ENCODE measurements at places on chromosomes 3 and 15.

DNA sequence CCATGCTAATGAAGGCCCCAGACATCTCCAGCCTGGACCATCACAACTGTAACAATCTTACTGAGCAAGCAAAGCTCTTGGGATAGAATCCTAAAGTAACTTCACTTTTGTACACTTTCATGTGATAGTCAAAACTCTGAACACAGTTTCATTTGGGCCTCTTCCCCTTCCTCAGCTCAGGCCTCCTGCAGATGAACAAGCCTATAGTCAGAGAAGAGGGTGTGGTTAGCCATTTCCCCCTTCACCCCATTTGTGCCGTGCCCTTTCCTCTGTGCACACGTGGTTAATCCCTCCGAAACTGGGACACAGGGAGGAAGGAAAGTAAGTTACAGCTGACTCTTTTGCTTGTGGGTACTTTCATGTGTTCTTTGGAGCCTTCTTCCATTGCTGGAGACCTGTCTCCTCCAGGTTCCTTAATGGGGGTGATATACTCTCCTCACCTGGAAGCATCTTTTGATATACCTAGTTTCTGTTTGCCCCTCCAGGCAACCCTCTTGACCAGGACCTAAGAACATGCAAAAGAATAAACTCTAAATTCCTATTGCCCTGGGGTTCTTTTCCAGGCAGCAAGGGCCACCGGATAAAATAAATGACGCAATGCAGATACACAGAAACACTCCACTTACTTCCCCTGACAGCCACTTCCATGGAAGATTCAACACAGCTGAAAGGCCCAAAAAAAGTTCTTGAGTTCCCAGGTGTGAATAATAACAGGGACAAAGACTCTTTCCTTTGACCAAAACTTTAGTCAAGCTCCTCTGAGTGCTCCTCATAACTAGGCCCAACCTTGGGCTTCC, 29.6 kb upstream of the CSTA start:
- no peak for DNase-seq

- no peak for DNase-seq
Observed at GRCh38 chr3:142902356-142902755, 13.5 kb upstream of the PCOLCE2 start.

DNA sequence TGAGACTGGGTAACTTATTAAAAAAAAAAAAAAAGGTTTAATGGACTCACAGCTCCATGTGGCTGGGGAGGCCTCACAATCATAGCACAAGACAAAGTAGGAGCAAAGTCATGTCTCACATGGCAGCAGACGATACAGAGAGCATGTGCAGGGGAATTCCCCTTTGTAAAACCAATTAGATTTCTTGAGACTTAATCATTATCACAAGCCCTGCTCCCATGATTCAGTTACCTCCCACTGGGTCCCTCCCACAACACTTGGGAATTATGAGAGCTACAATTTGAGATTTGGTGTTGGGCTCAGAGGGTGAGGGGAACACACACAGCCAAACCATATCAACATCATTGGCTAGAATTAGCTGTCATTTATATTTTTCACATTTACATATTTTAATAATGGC, 221.0 kb downstream of the RSRC1 start:
- DNase-seq: no peak

- no peak for DNase-seq
Observed at GRCh38 chr3:61226166-61226686, 25.0 kb downstream of the FHIT start.

- DNase-seq: no peak
Observed at GRCh38 chr3:38254872-38255271, 10.7 kb upstream of the SLC22A13 start.

GRCh38 chr3:58471025-58471887, 20.6 kb upstream of the KCTD6 start:
- DNase-seq: peak; percentile 54

- DNase-seq: no peak
Observed at GRCh38 chr3:110869736-110870135, 201.9 kb upstream of the NECTIN3 start.

GRCh38 chr3:55294557-55294956, 192.5 kb downstream of the WNT5A start:
- DNase-seq: no peak

- DNase-seq: no peak
Observed at GRCh38 chr3:144409319-144409718, 437.7 kb downstream of the DIPK2A start.

GRCh38 chr15:98927996-98928395, 79.6 kb downstream of the PGPEP1L start:
- no peak for DNase-seq

- no peak for DNase-seq
Observed at GRCh38 chr3:44969154-44969827, 6.7 kb downstream of the ZDHHC3 start.

DNA sequence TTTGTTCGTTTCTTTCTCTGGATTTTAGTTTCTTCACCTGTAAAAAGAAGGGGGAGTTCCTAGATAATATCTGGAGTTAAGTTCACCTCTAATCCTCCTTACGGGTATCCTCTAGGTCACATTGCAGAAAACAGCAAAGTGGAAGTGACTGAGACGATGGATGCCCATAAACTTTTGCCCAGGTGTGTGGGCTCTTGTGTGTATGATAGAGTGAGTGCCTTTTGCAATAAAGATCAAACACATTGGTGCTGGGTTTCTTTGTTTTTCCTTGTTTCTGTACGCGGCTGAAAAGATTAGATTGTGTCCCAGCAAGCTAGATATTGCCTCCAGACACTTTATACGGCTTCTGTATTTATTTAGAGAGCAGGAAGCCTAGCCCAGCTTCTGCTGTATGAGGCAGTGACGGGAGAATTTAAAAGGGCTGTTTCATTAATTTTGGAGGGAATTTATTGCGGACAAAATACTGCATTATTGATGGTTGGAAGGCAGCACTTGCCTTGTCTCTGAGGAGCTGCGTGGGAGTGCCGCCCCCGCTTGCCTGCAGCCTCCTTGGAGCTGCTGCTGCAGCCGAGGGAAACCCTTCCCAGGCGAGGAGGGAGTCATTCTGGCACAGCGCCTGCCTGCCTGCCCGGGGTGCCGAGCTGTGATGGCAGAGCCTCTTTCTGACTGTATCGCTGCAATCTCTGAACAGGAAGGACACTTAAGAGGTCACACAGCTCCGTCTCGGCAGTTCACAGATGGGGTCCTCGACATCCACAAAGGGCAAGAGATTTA, 38.5 kb downstream of the PYDC2 start:
- DNase-seq: no peak

- DNase-seq: no peak
Observed at GRCh38 chr3:13045241-13045903, 27.9 kb downstream of the IQSEC1 start.

DNA sequence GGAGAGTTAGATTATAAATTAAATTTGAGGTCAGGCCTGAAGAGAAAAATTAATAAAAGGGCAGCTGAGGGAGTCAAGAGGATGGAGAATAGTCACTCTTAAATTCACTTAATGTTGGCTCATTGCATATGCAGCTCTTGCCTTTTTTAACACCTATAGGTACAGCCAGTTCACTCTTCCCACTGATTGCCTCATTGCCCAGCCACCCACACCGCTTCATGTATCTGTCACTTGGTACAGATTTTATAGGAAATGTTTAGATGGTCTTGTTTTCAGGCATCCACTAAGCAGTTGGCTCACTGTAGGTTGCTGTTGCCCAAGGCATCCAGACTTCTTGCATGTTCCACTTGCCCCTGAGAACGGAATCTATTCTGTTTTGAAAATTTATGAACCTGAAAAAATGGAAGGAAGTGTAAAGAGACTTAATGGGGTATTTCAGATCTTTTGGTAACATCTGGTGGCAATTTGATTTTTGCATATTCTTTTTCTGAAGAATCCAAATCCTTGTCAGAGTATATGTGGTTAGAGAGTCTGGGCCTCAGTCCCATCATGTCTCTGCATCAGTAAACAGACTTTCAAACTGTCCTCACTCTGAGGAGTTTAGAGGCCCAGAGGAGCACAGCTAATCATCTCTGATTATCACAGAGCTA, 151.9 kb downstream of the RBPMS2 start:
- DNase-seq: peak; percentile 32

DNA sequence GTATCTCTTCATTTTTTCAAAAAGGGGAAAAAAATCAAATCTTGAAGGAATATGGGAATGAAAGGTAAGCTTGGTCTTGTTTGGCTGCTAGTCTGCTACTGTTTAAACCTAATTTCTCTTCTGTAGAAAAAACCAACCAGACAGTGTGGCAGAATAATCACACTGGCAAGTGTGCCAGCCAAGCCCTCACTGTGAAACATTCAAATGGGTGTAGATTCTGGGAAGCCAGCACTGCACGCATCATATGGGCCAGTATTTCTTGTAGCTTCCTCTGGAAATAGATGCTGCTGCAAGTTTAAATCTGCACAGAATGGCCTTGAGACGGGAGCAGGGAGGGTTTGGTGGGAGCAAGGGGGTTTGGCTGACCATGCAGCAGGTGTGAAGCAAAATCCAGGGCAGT, 62.1 kb downstream of the POMGNT2 start:
- no peak for DNase-seq

DNA sequence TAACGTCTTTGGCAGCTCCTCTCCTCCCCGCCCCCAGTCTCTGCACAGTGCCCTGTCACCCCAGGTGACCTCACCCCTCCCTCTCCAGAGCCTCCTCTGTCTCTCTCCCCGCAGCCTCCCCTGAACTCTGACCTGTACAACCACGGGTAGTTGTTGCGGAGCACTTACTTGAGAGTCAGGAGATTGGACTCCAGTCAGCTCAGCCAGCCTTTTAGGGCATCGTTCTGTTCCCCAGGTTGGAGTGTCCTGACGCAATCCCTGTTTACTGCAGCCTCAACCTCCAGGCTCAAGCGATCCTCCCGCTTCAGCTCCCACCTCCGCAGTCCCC, 177.7 kb downstream of the UACA start:
- no peak for DNase-seq

DNA sequence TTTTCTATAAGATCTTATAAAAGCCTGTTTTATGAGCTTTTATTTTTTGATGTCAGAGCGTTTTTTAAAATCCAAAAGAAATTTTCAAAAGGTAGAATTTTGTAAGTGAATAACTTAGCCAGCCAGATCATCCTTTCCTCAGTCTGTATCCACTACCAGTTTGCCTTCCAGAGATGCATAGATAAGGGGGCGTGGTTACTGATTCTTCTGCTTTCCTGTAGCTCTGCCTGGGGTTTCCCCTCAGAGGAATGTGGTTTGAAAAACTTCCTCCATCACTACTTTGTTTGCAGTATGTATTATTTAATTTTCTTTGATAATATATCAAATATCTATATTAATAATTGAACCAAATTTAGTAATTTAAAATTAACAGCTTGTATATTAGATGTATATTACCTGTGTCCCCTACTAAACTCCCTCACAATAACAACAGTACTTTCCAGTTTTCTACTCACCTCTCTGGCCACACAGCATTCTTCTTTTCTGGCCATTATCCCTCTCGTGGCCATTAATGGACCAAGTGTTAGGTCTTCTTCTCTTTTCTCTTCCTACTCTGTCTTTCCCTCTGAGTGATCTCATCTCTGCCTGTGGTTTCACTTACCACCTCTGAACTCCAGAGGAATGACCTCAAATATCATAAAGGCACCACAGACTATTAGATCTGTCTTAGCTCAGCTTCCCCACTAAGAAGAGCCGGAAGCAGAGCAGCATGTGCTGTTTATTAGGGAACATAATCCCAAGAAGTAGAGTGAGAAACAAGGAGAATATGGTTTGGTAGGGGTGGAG, 239.7 kb downstream of the UBE2E2 start:
- DNase-seq: no peak

- no peak for DNase-seq
Observed at GRCh38 chr15:95929232-95929846, 401.2 kb upstream of the NR2F2 start.

DNA sequence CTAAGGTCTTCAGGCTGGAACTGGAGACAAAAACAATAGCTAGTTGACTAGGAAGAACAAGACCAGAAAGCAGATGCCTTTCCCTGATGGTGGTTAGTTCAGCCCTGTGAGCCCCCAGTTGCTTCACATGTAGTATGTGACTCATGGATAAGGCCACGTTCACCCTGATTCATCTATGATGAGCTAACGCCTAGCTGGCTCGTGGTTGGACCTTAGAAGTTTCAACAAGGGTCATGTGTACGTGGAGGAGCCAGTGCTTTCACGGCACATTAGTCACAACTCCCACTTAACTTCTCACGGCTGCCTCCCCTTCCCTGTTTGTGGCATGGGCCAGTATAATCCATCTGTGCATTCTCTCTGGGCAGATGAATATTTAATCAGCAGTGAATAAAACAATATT, 20.6 kb downstream of the COL8A1 start:
- no peak for DNase-seq

DNA sequence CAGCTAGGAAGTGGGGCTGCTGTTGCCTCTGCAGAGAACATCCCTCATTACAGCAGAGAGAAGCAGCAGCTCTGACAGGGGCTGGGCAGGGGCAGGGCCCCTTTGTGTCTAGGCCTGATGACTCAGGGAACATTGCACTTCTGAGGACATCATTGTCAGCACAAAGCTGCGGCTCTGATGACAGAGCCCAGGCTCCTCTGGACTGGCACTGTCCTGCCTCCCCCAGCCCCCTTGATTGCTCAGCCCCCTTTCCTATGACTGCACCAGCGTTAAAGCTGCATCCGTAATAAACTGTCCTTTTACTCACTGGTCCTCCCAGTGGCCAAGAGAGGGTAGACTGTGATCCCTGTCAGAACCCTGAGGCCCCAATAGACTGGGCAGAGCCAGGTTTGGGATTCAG, 18.3 kb downstream of the TRH start:
- no peak for DNase-seq

DNA sequence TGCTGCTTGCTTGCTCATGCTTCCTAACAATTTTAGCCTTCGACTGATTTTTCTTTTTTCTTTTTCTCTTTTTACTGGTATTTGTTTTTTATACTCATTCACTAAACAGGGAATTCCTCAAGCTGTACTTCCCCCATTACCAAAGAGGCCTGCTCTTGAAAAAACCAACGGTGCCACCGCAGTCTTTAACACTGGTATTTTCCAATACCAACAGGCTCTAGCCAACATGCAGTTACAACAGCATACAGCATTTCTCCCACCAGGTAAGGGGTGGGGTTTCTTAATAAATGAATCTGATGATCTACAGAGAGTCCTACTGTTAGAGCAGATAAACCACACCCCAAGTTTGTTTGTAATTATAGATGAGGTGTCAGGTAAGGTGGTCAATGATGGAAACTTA, 178.8 kb downstream of the MBNL1 start:
- no peak for DNase-seq

- no peak for DNase-seq
Observed at GRCh38 chr3:99559196-99559595, 79.2 kb upstream of the COL8A1 start.

- no peak for DNase-seq
Observed at GRCh38 chr15:26890988-26891387, 24.1 kb downstream of the GABRA5 start.

GRCh38 chr3:144437989-144438388, 466.4 kb downstream of the DIPK2A start:
- no peak for DNase-seq

- no peak for DNase-seq
Observed at GRCh38 chr3:57095363-57095762, 34.9 kb downstream of the SPATA12 start.

All from activated T-cell treated with anti-CD3 and anti-CD28 coated beads for 24 hours (primary cell).